ENCODE measurements at places on chromosomes 4 and X.

DNA sequence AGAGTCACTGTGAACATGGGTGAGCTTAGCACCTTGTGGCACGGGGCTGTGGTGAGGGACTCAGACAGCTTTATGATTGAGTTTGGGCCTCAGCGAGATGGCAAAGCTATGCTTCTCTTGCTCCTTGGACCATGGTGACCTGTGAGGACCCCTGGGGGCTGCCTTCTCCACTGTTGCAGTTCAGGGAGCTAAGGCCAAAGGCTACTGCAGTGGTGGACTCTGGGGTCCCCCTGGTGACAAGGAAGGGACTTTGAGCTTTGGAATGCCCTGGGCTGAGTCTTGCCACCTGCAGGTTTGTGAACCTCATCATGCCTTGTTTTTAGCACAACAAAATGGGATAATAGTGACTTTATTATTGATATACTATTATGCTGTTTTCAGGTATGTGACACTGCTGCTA lies 36.5 kb downstream of the TBL1X start:
- peak; percentile 17 for DNase-seq

DNA sequence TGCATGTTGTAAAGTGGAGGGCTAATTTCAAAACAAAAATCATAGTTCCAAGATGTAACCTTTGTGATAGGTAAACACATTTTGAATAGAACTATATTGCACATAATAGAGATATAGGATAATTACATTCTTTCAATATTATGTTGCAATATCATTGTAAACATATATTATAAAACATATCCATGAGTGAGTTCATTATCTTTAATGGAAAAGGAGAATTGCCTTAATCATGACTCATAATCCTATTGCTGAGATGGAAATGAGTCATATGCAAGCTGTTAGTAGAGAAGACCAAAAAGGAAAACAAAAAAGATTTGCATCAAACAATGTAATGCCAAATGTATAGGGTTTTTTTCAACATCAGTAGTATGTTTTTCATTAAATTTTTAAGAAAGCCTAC lies 73.7 kb upstream of the WDR44 start:
- no peak for DNase-seq

DNA sequence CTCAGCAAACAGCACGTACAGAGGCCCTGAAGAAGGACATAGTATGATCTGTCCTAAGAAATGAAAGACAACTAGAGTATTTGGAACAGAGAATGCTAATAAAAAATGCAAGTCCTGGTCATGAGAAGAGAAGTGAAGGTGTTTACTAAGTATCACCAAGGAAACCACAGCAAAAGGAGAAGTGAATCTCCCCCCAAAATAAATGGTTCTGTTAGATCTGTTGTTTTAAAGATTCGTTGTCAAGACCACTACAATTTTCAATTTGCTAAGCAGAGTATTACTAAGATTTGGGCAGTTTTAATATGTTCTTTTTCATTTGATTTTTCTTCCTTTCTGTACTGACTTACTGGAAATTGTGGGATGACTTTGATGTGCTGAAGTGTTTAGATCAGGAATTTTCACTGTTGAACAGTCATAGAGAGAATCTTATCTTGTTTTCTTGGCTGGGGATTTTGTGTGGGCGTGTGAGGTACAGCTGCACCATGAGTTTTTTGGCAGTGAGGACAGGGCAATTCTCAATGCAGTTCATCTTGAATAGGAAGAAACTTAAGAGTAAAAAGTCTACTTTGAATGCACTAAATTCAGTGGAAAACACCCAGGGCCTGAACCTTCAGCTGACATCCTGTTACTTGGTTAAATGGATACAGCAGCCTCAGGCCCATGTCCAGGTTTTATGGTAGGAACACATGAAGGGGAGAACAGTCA lies 132.2 kb downstream of the STIM2 start:
- DNase-seq = no peak

- no peak for DNase-seq
Measured at GRCh38 chr4:146370841-146371240, 150.9 kb downstream of the SLC10A7 start.

- DNase-seq = no peak
Measured at GRCh38 chrX:42754115-42754514, 23.8 kb downstream of the PPP1R2C start.

- no peak for DNase-seq
Measured at GRCh38 chrX:11416600-11416999, 123.4 kb downstream of the AMELX start.

DNA sequence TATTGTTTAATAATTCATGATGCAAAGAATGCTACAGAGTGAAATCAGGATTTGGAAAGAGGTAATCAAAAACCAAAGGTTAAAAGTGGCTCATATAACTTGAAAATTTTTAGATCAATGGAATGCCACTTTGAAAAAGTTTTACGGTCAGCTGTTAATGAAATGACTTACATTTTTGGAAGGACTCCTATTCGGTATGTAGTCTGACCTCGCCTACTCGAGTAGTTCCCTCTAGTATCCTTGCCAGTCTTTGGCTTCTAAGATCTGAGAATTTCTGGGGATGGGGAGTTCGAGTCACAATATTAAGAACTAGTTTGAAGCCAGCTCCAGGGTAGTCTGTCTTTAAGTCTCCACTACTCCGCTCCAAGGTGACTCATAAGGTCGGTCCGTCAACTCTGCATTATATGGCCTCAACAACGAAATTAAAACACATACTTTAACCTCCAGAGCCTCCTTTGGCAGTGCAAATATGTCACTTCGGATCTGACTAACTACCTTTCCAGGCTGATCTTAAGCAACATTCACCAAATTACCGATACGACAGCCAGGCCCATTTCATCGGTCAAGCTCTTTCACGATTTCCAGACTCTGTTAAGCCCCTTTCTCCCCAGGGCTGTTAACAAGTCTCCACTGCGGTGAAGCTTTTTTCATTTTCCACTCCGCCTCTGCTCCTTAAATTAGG lies 733 bp upstream of the NAA15 start:
- DNase-seq = peak; percentile 38

DNA sequence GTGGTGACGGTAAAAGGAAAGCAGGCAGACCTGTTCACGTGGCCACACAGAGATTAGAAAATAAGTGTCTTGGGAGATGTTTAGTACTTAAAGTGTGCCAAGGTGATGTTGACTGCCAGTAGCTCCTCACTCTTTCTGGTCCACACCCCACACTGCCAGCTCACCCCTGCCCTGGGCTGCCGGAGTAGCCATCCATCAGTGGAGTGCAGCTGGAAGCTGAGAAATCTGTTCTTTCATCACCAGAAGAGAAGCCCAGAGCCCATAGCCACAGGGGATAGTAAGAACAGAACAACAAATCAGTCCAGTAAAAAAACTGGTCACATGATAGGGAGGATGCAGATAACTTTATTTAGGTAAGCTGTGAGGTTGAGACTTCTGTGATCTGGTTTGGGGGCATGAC lies 64.1 kb downstream of the WWC2 start:
- DNase-seq = no peak

- no peak for DNase-seq
Measured at GRCh38 chr4:120331486-120332370, 265.1 kb upstream of the MAD2L1 start.

DNA sequence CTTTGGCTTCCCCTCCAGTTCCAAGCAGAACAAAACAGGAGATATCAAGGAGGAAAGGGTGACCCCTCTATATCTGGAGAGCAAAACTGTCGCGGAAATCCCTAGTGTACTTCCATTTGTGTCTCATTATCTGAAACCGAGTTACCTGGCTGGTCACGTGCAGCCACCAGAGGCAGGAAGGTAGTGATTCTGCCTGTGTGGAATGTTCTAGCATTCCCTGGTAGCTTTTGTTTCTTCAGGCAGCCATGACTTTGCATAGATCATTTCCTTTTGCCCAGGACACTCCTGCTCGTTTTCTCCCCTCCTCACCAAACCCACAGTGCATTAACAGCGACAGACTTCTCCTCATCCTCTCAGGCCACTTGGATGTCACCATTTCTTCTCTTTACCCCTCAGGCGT lies 107.9 kb downstream of the PTTG2 start:
- no peak for DNase-seq

- peak; percentile 3 for DNase-seq
Measured at GRCh38 chrX:56763556-56764152, 34.6 kb downstream of the NBDY start.

GRCh38 chrX:104987063-104987462 lies 233.4 kb downstream of the TEX13A start:
- no peak for DNase-seq

All from GM23338 (cell line).